ENCODE measurements at places on chromosomes 1 and 21. TPM values are rescaled to one million over a fixed set of nuclear protein-coding genes. Genes with fewer than 3 reads are reported as not detected.

GRCh38 chr1:111175349-111175748, 25.1 kb downstream of the DENND2D start:
- H3K27me3 ChIP-seq: no peaks in the 10 kb centered on the region
- peaks cover 22% of the 10 kb centered on the region for H3K36me3 ChIP-seq
- no peak overlapping the region for H3K27ac ChIP-seq
- no peak for DNase-seq
- H3K4me3 ChIP-seq: no peak overlapping the region
- H3K4me1 ChIP-seq: peaks cover 5% of the 10 kb centered on the region

DNA sequence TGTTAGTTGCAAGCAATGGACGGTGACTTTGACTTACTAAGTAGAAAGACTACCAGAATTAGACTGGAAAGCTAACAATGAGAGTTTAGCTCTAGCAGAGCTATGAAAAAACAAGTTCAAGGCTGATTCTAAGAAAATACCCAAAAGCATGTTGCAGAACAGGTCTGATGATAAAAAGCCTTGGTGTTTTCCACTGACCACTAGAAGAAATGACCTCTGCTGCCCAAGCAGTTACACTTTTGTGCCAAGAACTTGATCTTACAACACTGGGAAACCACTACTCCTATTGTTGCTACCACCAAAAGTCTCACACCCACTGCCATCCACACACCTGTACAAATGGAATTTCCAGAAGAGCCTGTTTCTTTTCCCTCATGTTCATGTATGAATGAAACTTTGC, 21.4 kb upstream of the NEK7 start:
- peaks cover 6% of the 10 kb centered on the region for H3K27me3 ChIP-seq
- no peak for DNase-seq
- H3K27ac ChIP-seq: no peak overlapping the region
- H3K4me1 ChIP-seq: no peaks in the 10 kb centered on the region

DNA sequence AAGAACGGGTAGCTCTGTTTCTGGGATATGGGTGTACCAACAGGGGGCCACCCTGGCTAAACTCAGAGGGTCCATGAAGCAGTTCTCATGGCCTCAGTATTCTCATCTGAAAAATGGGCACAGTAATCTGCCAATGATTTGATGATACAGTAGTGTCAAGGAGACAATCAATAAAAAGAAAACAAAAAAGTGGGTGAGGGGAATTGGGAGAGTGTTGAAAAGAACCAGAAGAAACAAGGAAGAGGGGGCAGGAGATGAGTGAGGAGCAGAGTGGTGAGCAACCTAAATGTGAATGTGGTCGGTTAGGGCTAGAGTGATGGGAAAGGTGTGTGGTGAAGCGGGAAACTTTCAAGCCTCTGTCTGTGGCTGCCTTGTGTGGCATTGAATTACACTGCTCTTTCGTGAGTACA, 2.0 kb downstream of the SLAMF7 start:
- no peak overlapping the region for H3K4me3 ChIP-seq
- H3K4me1 ChIP-seq: no peaks in the 10 kb centered on the region
- H3K36me3 ChIP-seq: no peaks in the 10 kb centered on the region
- no peak for DNase-seq

DNA sequence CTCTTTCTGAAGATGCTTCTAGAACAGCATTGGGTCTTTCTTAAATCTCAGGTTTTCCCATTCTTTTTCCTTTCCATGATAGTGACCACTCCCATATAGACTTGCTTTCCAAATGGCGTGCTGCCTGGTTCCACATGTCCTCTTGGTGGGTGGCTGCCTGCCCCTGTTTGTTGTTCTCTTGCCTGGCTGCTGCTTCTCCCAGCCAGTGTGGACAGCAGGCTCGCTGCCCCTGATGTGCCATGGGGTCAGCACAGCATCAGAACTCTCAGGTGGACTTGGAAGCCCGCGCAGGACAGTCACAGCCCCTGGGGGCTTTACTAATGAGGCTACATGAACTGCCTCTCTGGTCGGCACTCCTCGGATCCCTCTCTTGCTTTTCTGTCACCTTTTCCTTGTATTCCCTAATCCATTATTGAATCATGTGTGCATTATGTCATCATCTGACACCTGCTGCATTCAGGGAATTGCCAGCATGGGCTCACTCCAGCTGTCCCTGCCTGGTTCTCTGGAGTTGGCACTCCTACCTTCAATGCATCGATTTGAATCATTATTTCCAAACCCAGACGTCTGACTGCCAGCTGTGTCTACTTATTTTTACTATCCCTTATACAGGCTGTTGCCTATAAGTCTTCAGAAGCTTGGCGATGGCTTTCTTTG, 100.5 kb upstream of the COA6 start:
- DNase-seq: no peak
- H3K27ac ChIP-seq: no peak overlapping the region
- H3K27me3 ChIP-seq: peaks cover 44% of the 10 kb centered on the region
- no peak overlapping the region for H3K4me3 ChIP-seq
- H3K36me3 ChIP-seq: peaks cover 4% of the 10 kb centered on the region

- no peaks in the 10 kb centered on the region for H3K4me1 ChIP-seq
- H3K36me3 ChIP-seq: no peaks in the 10 kb centered on the region
- no peak for DNase-seq
- no peak overlapping the region for H3K27ac ChIP-seq
- peak overlapping the region; percentile 49 for H3K4me3 ChIP-seq
- H3K27me3 ChIP-seq: no peaks in the 10 kb centered on the region
Observed at GRCh38 chr1:153032677-153033308, 1.8 kb downstream of the SPRR1B start.

GRCh38 chr1:203402629-203403337, 51.9 kb upstream of the FMOD start:
- H3K4me3 ChIP-seq: no peak overlapping the region
- DNase-seq: no peak
- H3K27me3 ChIP-seq: peaks cover 31% of the 10 kb centered on the region
- peaks cover 15% of the 10 kb centered on the region for H3K4me1 ChIP-seq

DNA sequence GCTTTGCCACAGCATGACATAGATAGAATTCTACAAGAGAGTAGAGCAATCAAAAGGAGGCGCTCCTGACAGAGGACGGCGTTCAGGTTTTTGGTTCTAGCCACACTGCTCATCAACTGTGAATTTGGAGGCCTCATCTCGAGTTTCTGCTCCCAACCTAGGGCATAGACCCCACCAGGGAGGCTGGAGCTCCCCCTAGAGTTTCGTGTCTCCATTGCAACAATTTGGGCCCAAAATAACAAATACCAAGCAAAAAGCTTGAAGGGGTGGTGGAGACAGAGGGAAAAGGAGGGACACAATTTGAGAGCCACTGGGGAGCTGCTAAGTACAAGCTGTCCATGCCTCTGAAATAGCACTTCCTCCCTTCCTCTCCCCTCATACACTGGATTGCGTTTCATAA, 297.0 kb downstream of the GPATCH2 start:
- H3K4me3 ChIP-seq: no peak overlapping the region
- H3K36me3 ChIP-seq: no peaks in the 10 kb centered on the region
- no peak for DNase-seq
- peaks cover 28% of the 10 kb centered on the region for H3K27me3 ChIP-seq

Gene KCNJ9
- total RNA-seq: not detected

Gene LORICRIN
- not detected for total RNA-seq

Gene TIAM1
- 49.3 TPM for total RNA-seq

Data from type B pancreatic cell (in vitro differentiated cells).